Endothelial cell of umbilical vein (primary cell): ENCODE measurements at places on chromosomes 12 and 14. TPM values are rescaled to one million over a fixed set of nuclear protein-coding genes. Genes with fewer than 3 reads are reported as not detected.

CLECL1 gene
- not detected in 2 replicates for polyA plus RNA-seq

PZP gene
- polyA plus RNA-seq, result 0.72 and 0.73 TPM in 2 replicates

RNU7-1 gene
- polyA plus RNA-seq, result not detected in 2 replicates

GALNT16 gene
- 0.39 and 0.51 TPM in 2 replicates for polyA plus RNA-seq

SLC6A13 gene
- polyA plus RNA-seq, result 0.14 TPM in 1 of 2 replicates, not detected in the other

NGB gene
- polyA plus RNA-seq, result not detected in 2 replicates

KRT84 gene
- polyA plus RNA-seq, result not detected in 2 replicates

CPM gene
- polyA plus RNA-seq, result not detected in 2 replicates

IFNG-AS1 gene
- not detected in 2 replicates for polyA plus RNA-seq
